ENCODE measurements at places on chromosomes 2 and 18. TPM values are rescaled to one million over a fixed set of nuclear protein-coding genes. Genes with fewer than 3 reads are reported as not detected.

The RBM44 gene
- 0.14 TPM for total RNA-seq

The COX5B gene
- total RNA-seq: 225 TPM

The ICOS gene
- not detected for total RNA-seq

- DNase-seq: no peak
Observed at GRCh38 chr2:223050188-223050587, 1.8 kb upstream of the KCNE4 start.

DNA sequence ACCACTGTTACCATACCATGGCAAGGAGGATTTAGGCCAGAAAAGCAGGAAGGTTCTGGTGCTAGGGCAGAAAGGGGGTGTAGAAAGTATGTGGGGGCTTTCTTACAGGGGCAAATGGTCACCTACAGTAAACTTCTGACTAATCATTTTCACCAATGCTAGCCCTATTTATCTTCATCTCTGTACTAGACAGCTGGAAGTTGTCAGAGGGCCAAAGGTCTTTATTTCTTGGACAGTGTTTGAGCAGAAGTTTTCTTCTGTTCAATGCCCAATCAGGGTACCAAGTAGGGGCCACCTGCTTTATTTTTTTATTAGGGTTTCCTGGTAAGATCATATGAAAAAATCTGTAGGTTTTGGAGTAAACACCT, 37.6 kb downstream of the MAP4K4 start:
- DNase-seq: no peak

DNA sequence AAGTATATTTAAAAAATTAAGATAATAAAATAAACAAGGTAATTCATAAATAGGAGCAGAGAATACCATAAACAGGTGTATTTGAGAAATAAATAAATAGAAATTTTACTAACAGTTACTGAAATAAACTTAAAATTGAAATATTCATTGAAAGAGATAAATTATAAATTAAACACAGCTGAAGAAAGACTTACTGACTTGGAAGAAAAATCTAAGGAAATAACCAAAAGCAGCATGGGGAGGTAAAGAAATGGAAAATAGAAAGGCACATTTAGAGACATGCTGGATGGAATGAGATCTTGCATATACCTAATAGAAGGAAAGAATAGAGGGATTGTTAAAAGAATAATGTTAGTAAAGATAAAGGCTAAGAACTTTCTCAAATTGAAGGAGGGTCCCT, 96.3 kb downstream of the SOX11 start:
- DNase-seq: no peak

DNA sequence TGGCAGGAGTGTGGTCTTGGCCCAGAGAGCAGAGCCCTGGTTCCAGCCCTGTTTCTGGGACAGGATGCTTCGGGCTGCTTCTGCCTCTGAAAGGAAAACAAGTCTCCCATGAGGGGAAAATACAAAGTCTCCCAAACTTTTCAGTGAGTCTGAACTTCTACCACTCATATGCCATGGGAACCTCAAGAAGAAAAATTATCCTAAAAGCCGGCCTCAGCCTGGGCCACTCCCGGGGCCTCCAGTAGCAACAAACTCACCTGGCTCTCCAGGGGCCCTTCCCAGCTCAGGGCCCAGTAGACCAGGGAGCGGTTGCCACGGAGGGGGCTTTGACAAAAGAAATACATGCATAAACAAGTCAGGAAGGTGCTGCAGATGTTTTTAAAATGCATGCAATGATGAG, 289.2 kb upstream of the HDAC4 start:
- no peak for DNase-seq

DNA sequence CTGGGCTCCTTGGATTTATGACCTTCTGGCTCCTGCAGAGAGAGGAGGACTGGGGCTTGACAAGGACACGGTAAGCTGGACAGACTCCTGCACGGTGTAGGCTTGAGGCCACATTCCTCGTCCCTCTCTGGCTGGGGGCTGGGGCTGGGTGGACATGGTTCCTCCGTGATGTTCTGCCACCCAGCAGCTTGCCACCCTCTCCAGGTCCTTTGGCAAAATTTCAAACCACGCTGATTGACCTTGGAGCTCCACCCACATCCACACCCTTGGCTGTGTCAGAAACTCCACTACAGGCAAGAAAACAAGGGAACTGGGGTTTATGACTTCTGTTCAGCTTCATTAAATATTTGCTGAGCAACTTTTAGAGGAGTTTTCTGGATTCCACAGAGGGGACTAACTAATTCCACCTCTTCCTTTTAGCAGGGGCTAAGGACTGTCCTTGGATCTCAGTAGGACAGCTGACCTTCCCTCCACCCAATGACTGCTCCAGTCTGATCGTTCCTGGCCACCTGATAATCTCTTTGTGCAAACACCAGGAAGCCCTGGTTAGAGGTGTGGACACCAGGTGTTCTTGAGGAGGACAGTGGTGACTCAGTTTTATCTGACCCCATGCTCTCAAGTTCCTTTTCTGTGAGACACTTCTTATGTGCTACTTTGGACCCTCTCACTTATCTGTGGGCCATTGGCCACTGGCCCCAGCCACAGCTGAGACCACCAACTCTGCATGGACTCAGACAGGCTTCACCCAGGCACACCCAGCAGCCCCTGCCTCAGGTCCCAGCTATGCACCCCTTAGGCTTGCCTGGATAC, 29.3 kb downstream of the GPR55 start:
- DNase-seq: no peak

- DNase-seq: no peak
Observed at GRCh38 chr18:9987931-9988330, 74.1 kb downstream of the VAPA start.

DNA sequence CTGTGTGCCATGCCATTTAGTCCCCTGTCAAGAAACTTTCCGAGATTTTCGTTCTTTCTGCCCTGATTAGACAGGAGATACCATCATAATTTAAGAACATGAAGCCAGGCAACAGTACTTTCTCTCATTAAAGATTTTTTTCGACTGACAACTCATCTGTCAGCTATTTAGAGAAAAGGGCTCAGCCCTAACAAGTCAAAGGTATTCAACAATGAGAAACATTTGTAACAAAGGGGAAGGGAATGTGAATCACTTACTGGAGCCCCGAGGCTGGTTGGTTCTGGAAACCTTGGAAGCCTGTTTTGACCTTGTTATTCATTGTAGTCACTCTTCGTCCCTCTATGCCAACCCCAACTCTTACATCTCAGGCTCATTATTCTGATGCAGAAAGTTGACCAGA, 199.4 kb downstream of the SPP2 start:
- DNase-seq: peak; percentile 90

DNA sequence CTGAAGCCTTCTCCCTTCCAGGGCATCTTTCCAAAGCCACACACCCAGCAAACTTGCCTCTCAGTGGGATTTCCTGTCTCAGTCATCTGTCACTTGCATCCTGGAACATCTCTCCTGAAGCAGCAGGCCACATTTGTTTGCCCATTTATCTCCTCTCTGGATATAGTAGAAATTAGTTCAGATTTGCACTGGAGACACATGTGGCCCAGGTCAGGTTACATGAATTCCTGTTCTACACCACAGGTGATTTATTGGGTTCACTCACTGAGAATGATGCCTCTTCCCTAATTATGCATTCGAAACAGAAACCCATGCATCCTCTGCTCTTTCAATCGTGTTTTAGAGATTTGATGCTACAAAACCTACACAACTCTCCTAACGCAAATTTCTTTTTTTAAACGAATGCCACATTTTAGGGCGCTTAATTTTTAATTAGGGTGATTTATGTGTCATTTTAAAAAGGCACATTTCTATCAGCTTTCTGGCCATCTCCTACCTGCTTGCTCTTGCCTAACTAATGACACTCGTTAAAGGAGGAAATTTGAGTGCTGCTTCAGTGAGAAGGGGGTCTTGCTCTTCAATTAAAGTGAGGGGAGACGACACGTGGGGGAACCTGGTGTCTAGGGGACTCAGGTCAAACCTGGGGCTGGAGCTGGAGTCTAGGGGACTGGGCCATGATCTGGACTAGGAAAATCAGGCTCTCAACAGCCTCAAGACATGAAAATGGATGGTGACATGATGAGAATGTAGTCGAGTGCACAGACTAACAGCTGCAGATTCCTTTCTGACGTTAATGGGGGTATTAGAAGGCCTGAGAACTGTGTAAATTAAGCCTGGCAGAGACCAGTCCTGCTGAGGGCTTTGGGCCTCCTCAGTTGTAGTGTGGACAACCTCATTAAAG, 221.4 kb downstream of the CLIP4 start:
- no peak for DNase-seq

Measured in foreskin keratinocyte (primary cell).